Vagina (tissue), 2 donors: ENCODE measurements at places on chromosomes 2 and 18.

GRCh38 chr2:582792-583528 lies 94.2 kb downstream of the TMEM18 start:
- no peak for DNase-seq

DNA sequence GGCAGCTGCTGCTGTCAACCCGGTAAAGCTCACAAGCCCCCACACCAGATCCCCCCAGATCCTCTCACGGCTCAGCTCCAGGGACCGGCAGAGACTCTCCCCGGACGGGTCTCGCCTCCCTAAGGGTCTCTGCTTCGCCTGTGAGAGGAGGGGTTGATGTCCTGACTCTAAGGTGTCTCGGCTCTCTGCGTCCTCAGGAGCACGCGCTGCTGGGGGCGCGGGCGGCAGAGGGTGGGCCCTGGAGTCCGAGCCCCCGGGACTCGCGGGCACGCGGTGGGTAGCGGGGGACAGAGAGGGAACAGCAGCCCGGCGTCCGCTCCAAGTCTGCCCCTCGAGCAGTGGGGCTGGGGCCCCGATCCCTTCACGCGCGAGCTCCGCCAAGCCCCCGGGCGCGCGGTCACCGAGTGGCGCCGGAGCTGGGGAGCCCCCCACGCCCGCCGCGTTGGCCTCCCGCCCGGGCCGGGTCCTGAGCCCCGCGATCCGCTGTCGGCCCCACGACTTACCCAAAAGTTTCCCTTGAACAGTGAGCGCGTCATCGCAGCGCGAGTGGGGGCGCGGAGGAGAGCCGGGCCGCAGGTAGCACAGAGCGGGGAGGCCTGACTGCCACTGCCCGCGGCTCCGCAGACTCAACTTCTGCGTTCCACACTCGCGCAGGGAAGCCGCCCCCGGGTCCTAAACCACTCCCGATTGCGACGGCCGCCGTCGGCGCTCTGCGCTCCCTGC lies at the start of gene PSTPIP2:
Gene PSTPIP2, minus strand, starts transcription at position 608 of the 723 bp plus-strand sequence. Its CDS starts 72 bp downstream, at position 536.
- no peak for DNase-seq

DNA sequence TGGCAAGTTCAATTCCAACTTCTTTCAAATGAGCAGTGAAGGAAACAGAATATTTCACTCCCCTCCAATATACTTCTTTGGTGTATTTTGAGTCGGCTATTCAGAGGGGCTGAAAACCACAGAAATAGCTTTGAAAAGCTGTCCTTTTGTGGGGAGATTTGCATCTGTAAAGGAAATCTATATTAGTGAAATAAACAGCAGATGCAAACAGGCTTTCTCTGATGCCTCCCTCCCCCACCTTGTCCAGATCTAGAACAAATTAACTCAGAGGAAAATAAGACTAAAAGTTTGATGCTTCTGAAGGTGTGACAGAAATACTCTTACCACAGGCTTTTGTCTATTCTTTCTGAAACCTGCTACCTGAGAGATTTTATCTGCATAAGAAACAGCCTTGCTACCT lies 808.5 kb downstream of the CPS1 start:
- DNase-seq, result no peak

GRCh38 chr2:10355471-10356438 lies 53.1 kb downstream of the HPCAL1 start:
- no peak for DNase-seq
